Activated naive CD8-positive, alpha-beta T cell treated with anti-CD3 and anti-CD28 coated beads, Interleukin-2, amount 50 U/mL, for 24 hours (primary cell): ENCODE measurements at places on chromosomes 4 and X.

GRCh38 chr4:18404642-18405041 lies 383.1 kb upstream of the LCORL start:
- H3K4me1 ChIP-seq = peaks cover 5% of the 10 kb centered on the region
- H3K27me3 ChIP-seq = no peaks in the 10 kb centered on the region
- H3K4me3 ChIP-seq = no peak overlapping the region
- H3K27ac ChIP-seq = no peak overlapping the region
- H3K36me3 ChIP-seq = no peaks in the 10 kb centered on the region

GRCh38 chr4:187480146-187481145 lies 515.1 kb upstream of the ZFP42 start:
- no peak for DNase-seq
- H3K27me3 ChIP-seq = no peaks in the 10 kb centered on the region
- H3K27ac ChIP-seq = no peak overlapping the region
- no peaks in the 10 kb centered on the region for H3K36me3 ChIP-seq
- no peaks in the 10 kb centered on the region for H3K4me1 ChIP-seq

DNA sequence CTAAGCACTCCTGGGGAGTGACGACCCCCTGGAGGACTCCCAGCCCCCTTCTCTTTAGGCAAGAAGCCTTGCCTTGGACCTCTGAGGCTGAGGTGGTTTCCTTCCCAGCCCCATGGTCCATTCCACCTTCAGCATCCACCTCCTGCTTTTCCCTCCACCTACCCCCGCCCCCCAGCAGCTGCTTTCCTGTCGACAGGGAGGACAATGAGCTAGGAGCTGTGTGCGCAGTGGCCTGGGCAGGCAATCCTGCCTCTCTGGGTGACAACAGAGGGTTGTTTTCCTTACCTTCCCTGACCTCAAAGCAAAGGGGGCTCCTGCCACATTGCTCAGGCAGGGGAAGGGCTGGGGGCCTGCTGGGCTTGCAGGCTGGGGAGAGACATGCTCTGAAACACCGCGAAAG lies 123.5 kb downstream of the BCOR start:
- no peaks in the 10 kb centered on the region for H3K27me3 ChIP-seq
- no peaks in the 10 kb centered on the region for H3K36me3 ChIP-seq
- H3K27ac ChIP-seq = no peak overlapping the region
- no peak for DNase-seq

DNA sequence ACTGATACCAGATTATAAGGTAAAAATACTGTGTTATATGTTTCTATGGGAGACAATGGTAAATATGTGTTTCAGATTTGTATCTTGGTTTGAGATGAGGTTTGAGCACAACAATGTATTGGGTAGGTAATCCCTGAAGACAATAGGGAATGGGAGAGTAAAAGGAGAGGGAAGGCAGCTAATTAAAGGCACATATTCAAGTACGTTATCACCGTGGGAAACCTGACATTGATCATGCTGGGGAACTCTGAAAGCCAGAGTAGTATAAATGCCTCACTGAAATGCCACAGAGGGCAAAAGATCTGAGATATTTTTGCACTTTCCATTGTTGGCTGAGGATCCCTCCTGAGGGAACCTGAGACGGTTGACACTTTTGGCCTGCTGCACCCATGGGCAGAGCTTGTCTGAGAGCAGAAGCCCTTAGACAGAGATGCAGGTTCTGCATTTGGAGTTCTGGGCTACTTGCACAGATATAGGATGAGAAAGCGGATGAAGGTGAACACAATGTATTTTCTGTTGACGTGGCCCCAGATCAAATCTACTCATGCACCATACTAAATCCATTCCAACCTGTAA lies 506.7 kb downstream of the PCDH18 start:
- no peaks in the 10 kb centered on the region for H3K36me3 ChIP-seq
- DNase-seq = no peak
- H3K27me3 ChIP-seq = no peaks in the 10 kb centered on the region
- no peaks in the 10 kb centered on the region for H3K4me1 ChIP-seq
- no peak overlapping the region for H3K27ac ChIP-seq

DNA sequence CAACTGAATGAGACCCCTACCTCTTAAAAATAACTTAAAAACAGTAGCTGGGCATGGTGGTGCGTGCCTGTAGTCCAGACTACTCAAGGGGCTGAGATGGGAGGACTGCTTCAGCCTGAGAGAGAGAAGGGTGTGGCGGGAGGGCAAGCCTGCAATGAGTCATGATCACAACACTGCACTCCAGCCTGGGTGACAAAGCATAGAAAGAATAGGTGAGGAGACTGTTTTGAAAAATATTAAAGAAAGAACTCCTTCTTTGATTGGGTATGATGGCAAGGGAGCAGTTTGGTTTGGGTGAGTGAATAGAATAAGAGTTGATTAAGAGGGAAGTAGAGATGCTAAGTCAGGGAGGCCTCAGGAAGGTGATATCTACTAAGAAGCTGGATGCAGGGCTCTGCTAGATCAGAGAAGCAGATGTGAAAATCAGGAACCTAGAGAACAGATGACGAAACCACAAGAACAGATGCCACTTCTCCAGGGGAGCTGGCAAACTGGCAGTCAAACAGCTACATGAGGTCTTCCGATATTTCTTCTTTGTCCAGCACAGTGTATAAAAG lies 318.6 kb downstream of the OPHN1 start:
- DNase-seq = no peak
- H3K27me3 ChIP-seq = no peaks in the 10 kb centered on the region
- H3K27ac ChIP-seq = no peak overlapping the region
- no peaks in the 10 kb centered on the region for H3K36me3 ChIP-seq
- no peaks in the 10 kb centered on the region for H3K4me1 ChIP-seq
- no peak overlapping the region for H3K4me3 ChIP-seq

- no peak for DNase-seq
- H3K4me3 ChIP-seq = no peak overlapping the region
- no peak overlapping the region for H3K27ac ChIP-seq
- H3K4me1 ChIP-seq = no peaks in the 10 kb centered on the region
These were observed 11.9 kb upstream of the HMGB2 start for GRCh38 chr4:173346074-173346473.

- H3K4me1 ChIP-seq = peaks cover 50% of the 10 kb centered on the region
- H3K27me3 ChIP-seq = no peaks in the 10 kb centered on the region
- peak overlapping the region; percentile 92 for H3K4me3 ChIP-seq
- peaks cover 60% of the 10 kb centered on the region for H3K36me3 ChIP-seq
- H3K27ac ChIP-seq = peak overlapping the region; percentile 98
These were observed 16.7 kb upstream of the S100P start for GRCh38 chr4:6676722-6677558.

GRCh38 chr4:28759064-28759463 lies 1898.4 kb downstream of the STIM2 start:
- no peak for DNase-seq
- no peaks in the 10 kb centered on the region for H3K27me3 ChIP-seq
- H3K36me3 ChIP-seq = no peaks in the 10 kb centered on the region
- no peaks in the 10 kb centered on the region for H3K4me1 ChIP-seq
- no peak overlapping the region for H3K4me3 ChIP-seq

- H3K4me3 ChIP-seq = no peak overlapping the region
- no peak for DNase-seq
- no peaks in the 10 kb centered on the region for H3K27me3 ChIP-seq
- H3K4me1 ChIP-seq = no peaks in the 10 kb centered on the region
These were observed 187.0 kb upstream of the S100G start for GRCh38 chrX:16462912-16463311.

- no peaks in the 10 kb centered on the region for H3K36me3 ChIP-seq
- H3K27me3 ChIP-seq = no peaks in the 10 kb centered on the region
- peaks cover 63% of the 10 kb centered on the region for H3K4me1 ChIP-seq
These were observed 9.6 kb upstream of the MRPL1 start for GRCh38 chr4:77852892-77853495.

DNA sequence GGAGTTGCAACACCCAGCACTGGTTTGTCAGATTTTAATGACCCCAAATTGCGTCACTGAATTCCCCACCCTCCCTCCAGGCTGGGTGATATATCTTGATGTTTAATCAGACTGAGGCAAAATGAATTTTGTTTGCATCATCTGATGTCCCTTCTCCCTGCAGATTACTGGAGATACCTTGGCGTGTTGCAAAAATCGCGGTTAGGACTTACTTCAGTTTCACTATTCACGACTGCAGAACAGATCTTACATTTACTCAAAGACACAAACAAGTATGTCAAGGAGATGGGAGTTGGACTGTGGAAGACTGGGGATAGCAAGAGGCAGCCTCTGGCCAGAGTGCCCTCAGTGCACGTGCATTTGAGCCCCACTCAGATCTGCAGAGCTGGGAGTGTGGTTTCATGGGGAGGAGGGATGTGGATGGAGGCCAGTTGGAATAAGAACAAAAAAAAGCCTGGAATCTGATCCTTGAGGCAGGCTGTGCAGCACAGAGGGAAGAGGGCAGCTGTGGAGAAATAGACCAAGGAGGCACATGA lies 92.2 kb upstream of the MTM1 start:
- peaks cover 34% of the 10 kb centered on the region for H3K4me1 ChIP-seq
- no peaks in the 10 kb centered on the region for H3K36me3 ChIP-seq
- no peak overlapping the region for H3K27ac ChIP-seq
- no peak for DNase-seq
- H3K4me3 ChIP-seq = no peak overlapping the region

GRCh38 chr4:143512978-143513313 lies 556 bp upstream of the SMARCA5 start:
- H3K27me3 ChIP-seq = no peaks in the 10 kb centered on the region
- peak overlapping the region; percentile 96 for H3K27ac ChIP-seq
- H3K36me3 ChIP-seq = peaks cover 33% of the 10 kb centered on the region
- H3K4me1 ChIP-seq = peaks cover 37% of the 10 kb centered on the region

DNA sequence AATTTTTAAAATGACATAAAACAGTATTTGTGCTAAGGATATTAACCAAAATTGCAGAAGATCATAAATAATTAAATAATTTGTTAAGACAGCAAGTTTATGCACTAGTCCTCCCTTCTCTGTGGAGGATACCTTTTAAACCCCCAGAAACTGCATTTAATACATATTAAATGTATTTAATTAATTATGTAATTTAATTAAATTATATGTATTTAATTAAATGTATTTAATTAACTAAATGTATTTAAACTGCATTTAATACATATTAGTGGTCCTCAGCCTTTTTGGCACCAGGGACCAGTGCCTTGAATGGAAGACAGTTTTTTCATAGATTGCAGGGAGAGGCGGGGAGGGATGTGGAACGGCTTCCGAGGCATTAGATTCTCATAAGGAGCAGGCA lies 404.6 kb downstream of the ARHGAP24 start:
- no peak overlapping the region for H3K4me3 ChIP-seq
- H3K27me3 ChIP-seq = no peaks in the 10 kb centered on the region

DNA sequence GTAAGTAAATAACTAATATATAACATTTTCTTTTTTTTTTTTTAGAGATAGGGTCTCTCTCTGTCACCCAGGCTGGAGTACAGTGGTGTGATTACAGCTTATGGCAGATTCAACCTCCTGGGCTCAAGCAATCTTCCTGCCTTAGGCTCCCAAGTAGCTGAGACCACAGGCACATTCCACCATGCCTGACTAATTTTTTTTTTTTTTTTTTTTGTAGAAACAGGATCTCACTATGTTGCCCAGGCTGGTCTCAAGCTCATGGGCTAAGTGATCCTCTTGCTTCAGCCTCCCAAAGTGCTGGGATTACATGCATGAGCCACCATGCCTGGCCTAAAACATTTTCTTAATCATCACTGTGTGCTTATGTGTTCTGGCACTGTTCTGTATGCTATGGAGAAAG lies 32.8 kb downstream of the MGARP start:
- no peaks in the 10 kb centered on the region for H3K27me3 ChIP-seq
- H3K4me1 ChIP-seq = no peaks in the 10 kb centered on the region
- DNase-seq = no peak

DNA sequence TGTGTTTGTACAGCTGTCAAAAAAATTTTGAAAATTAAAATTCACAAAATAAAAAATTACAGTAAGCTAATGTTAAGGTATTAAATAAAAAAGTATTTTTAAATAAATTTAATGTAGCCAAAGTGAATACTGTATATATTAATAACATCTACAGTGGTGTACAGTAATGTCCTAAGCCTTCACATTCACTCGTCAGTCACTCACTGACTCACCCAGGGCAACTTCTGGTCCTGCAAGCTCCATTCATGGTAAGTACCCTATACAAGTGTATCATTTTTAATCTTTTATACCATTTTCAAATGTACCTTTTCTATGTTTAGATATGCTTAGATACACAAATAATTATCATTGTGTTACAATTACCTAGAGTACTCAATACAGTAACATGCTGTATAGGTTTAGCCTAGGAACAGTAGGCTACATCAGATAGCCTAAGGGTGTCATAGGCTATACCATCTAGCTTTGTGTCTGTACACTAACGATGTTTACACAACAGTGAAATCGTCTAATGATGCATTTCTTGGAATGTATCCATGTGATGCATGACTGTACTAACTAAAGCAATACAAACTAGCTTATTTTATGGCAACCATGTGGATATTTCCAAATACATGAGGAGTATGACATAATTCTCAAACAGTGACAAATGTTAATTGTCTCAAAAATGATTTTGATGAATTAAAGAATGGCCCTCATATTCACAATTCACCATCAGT lies 13.7 kb downstream of the DDX60 start:
- H3K36me3 ChIP-seq = peaks cover 21% of the 10 kb centered on the region
- DNase-seq = no peak
- H3K27me3 ChIP-seq = no peaks in the 10 kb centered on the region
- no peak overlapping the region for H3K4me3 ChIP-seq

DNA sequence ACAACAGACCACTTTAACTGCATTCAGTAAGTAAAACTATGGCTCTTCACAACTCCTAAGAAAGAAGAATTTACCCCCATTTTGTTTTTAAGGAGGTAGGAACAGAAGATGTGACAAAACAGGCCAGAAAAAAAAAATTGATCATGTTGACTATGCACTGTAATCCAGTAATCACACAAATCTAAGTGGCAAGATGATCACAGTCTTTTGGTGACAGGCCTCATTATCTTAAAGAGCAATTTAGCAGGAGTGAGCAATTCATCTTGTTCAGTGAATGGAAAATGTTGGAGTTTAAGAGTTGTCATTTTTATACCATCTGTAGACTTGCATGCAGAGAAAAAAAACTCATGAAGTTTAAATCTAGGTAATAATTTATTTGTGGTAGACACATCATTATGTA lies 115.1 kb downstream of the SLC39A8 start:
- H3K4me3 ChIP-seq = no peak overlapping the region
- H3K27me3 ChIP-seq = peaks cover 3% of the 10 kb centered on the region
- H3K36me3 ChIP-seq = peaks cover 3% of the 10 kb centered on the region
- no peaks in the 10 kb centered on the region for H3K4me1 ChIP-seq
